ENCODE measurements at places on chromosomes 16 and 17.

GRCh38 chr17:68462381-68463210 is 5.3 kb upstream of the WIPI1 start:
- DNase-seq = peak; percentile 50

DNA sequence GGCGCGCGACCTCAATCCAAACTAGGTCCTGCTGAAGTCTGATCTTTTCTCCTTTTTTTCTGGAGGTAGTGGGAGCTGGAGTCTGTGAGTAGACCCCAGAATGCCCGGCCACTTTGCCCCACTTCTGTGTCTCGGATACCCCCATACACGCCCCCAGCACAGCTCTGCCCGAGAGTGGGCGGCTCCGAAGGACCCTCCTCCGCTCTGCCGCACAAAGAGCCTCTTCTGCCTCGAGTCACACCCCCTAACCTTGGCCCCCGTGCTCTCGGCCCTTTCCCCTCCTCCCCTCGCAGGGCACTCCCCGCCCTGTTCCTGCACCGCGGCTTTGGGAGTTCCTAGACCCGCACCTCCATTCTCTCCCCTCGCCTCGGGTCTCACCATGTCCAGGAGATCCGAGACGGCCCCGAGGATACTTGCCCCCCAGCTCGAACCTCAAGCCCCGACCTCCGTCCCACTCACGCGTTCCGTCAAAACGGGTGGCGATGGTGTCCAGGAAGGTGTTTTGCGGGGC is 476 bp downstream of the KCNH4 start:
- DNase-seq = no peak

GRCh38 chr17:50206604-50207293 is 5.3 kb upstream of the COL1A1 start:
- no peak for DNase-seq

- DNase-seq = no peak
Measured at GRCh38 chr16:78163772-78164670, 64.6 kb downstream of the WWOX start.

DNA sequence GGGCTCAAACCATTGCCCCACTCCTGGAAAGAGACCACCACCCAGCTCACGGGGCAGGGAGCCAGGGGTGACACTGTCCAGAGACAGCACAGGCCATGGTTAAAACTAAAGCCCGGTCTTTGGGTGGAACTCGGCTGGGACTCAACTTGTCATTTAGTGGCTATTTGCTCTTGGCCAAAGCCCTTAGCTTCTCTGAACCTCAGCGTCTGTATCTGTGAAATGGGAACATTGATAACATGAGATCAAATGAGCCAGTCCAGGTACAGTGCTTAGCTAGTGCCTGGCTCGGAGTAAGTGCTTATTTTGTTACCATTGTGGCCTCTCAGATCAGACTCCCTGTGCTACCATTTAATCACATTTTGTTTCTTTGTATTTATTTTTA is 48.5 kb downstream of the RTN4RL1 start:
- no peak for DNase-seq

GRCh38 chr16:53829186-53829747 is 125.3 kb downstream of the FTO start:
- peak; percentile 8 for DNase-seq

DNA sequence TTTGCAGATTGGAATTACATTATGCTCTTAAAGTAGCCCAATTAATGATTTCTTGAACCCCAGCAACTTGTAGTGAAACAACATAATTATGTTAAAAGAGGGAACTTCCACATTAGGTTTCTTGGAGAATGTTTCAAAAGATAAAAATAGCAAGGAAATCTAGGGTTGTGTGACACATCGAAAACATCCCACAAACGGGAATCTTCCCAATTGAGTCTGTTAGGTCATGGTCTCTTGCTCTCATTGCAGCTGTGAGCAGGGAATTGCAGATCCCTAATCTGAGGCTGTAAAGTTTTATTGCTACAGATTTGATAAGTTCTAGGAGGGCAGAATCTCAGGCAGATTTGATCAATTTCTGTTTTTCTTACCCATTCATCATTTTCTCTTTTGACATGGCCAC is 6.7 kb upstream of the LPO start:
- DNase-seq = no peak

DNA sequence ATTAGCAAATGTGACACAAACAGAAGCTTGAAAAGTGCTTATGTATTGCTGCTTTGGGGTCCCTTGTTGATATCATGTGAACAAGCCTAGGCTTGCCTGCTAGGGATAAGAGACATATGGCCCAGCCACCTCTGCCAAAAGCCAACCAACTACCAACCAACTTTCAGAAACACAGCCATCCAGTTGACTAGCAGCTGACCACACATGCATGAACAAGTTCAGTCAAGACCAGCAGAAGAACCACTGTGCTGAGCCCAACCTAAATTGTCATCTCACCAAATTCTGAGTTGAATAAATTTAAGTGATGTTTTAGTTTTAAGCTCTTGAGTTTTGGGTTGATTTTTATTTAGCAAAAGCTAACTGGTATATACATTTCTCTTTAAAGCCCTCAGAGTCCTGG is 3.5 kb downstream of the ERN2 start:
- DNase-seq = no peak

- no peak for DNase-seq
Measured at GRCh38 chr16:74601126-74601871, 5.6 kb downstream of the GLG1 start.

- DNase-seq = no peak
Measured at GRCh38 chr17:4004517-4005295, 40.5 kb upstream of the ATP2A3 start.

- no peak for DNase-seq
Measured at GRCh38 chr17:863880-864279, 81.7 kb downstream of the MRM3 start.

DNA sequence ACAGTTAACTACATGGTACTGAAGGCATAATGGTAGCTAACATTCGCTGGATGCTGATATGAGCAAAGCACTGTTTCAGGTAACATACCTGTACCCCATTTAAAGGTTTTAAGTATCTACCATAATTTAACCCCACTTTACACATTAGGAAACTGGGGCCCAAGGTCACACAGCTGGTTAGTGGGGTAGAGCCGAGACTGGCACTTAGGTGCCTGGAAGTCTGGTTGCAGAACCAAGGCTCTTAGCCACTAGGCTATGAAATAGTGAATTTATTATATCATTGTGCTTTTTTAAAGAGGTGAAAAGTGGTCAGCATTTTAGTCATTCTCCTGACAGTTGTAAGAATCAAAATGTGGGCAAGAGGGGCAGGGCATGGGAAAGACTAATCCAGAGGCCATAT is 25.2 kb downstream of the SIAH1 start:
- no peak for DNase-seq

DNA sequence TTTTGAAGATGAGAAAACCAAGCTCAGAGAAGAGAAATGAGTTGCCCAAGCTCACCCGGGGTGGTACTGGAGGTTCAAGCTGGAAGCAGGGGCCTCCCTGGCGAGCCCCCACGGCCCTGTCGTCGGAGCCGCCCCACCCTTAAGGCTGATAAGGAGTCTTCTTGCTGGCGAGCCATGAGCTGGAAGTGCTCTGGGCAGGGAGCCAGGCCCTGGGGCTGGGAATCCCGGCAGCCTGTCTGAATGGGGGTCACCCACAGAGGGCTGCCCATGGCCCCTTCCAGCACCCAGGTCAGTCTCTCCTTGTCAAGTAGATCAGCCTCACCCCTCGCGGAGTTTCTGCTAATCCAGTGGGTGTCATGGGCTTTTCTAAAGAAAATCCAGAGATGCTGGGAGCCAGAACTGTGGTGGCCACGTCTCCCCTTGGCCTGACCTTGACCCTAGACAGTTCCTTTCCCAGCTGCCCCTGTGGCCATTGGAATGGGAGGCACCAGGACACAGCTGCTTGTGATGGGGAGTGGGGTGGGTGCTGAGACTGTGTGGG is 1.2 kb upstream of the P2RX1 start:
- no peak for DNase-seq

- DNase-seq = no peak
Measured at GRCh38 chr17:79952901-79953300, 82.8 kb downstream of the TBC1D16 start.

- no peak for DNase-seq
Measured at GRCh38 chr17:44637066-44637465, 19.2 kb upstream of the MEIOC start.

GRCh38 chr17:37100231-37100630 is 151.5 kb downstream of the AATF start:
- no peak for DNase-seq

DNA sequence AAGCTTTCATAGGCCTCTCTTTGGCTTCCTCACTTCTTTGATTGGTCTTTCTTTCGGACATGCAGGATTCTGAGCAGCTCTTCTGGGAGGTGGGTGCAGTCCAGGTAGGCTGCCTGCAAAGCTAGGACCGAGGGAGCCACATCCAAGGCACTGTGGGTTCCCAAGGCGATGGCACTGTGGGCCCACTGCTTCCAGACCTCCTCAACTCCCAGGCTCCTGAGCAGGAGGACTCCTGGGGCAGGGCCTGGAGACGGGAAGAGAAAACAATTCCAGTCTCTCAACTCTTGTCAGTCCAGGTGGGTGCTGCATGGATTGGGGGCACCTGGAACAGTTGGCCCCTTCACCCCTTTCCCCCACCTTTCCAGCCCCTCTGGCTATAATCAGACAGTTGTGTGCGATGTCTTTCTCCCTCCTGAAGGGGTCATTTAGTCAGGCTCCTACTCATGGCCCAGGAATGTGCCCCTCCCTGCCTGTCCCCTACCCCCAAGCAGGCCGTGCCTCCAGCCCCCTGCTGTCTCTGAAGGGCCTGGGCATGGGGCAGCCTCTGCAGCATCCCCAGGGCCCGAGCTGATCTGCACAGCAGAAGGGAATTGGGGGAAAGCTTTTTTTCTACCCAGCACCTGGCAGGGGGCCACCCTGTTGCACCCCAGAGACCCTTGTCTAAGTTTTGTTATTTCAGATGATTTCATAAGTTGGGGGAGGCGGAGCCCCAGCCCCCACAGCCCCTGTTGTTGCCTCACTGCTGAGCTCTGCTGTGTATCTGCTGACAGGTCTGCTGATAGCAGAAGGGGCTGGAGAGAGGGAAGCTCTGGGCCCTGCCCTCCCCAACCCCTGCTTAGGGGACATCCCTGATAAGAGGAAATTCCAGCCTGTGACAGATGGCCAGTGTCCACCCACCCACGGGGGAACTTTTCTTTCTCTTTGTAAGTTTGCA is 330.3 kb downstream of the SEC14L1 start:
- DNase-seq = no peak

DNA sequence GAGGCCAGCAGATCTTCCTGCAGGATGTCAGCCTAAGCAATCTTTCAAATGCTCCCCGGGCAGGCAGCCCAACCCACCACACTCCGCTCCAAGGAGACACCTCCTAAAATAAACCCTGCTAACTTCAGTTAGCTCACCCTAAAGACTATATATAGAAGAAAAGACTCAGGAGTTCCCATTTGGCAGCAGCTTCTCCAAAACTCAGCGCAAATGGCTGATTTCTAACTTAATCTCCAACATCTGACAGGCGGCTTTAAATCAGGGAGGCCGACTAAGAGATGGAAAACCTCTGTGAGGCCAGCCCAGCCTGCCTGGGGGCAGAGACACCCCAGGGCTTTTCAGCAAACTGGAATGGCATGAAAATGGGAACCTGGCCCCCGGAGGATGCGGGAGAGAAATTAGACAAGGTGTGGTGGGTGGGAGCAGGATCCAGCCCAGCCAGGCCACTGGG is 91.6 kb downstream of the XYLT1 start:
- no peak for DNase-seq

GRCh38 chr16:65038100-65038499 is 83.8 kb downstream of the CDH11 start:
- DNase-seq = no peak

- DNase-seq = no peak
Measured at GRCh38 chr17:8146381-8147140, 5.6 kb downstream of the PER1 start.

- peak; percentile 67 for DNase-seq
Measured at GRCh38 chr16:56742030-56742984, 12.4 kb downstream of the NUP93 start.

DNA sequence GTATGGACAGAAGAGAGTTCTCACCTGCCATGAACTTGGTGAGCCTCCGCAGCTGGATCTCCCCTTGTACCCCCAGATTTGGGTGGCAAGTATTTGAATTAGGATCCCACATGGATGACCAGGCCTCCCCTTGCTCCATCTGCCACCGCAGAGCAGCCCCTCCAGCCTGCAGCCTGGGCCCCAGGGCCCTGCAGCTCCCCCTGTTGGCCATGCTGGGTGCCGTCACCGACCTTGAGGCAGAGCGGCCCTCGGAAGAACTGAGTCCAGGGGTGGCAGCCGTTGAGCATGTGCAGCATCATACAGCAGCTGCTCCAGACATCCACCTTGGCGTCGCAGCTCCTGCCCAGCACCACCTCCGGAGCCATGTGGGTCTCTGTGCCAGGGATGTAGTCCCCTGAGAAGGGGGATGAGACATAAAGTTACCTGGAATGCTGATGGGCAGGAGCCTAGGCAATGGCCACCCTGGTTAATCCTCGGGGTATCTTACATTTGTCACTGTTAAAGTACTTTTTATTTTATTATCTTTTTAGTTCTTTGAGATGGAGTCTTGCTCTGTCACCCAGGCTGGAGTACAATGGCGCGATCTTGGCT is 9.0 kb upstream of the SPATA32 start:
- DNase-seq = no peak

DNA sequence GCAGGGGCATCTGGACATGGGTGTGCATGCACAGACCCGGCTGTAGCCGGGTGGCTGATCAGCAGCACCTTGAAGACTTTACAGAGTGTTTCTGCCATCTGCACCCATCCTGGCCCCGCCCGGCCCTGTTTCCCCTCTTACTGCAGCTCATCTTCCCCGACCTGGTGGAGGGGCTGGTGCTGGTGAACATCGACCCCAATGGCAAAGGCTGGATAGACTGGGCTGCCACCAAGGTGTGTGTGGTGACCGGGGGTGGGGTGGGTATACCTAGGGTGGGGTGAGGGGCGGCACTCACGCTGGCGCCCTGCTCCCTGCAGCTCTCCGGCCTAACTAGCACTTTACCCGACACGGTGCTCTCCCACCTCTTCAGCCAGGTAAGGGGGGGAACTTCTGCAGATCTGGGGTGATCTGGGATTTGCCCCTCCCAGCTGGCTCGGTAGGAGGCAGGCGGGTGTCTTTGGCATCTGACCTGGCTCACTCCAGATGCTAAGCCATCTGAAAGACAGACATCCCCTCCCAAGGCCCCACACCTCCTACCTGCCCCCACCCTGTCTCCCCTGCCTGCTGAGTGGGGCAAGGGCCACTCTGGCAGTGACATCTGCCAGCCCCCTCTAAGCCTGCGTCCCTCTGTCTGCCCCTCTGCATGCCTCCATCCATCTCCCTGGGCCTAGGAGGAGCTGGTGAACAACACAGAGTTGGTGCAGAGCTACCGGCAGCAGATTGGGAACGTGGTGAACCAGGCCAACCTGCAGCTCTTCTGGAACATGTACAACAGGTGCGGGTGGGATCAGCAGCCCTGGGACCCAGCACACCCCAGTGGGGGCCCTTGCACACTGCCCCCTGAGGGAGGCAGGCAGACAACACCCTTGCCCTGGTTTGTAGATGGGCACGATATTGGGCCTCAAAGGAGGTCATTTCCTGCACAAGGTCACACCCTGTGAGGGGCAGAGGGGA is 6.6 kb downstream of the NDRG4 start:
- DNase-seq = no peak

- DNase-seq = no peak
Measured at GRCh38 chr16:27108051-27108770, 41.5 kb downstream of the C16orf82 start.

All from HS-5 (cell line).